AG09319 (cell line): ENCODE measurements at places on chromosomes 11 and 22.

- DNase-seq = no peak
These were observed 61.5 kb downstream of the STIM1 start for GRCh38 chr11:3916962-3917361.

- DNase-seq = no peak
These were observed 312.2 kb upstream of the C11orf87 start for GRCh38 chr11:109109571-109110315.

DNA sequence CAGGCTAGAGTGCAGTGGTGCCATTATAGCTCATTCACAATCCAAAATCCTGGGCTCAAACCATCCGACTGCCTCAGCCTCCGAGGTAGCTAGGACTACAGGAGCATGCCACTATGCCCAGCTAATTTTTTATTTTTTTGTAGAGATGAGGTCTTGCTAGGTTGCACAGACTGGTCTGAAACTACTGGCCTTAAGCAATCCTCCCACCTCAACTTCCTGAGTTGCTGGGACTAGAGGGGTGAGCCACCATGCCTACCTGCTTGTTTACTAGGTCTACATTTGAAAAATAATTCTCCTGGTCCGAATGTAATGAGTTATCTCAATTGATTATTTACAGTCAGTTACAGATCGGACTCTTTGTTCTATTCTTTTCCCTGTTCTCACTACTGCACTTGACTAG lies 22.0 kb downstream of the TAF1D start:
- DNase-seq = no peak

- no peak for DNase-seq
These were observed 5.0 kb downstream of the HEPACAM start for GRCh38 chr11:124930799-124931198.
